HFFc6 (cell line): ENCODE measurements at places on chromosomes 5 and 9. TPM values are rescaled to one million over a fixed set of nuclear protein-coding genes. Genes with fewer than 3 reads are reported as not detected.

- no peak for DNase-seq
These were observed 8.6 kb downstream of the CHMP5 start for GRCh38 chr9:33273266-33273971.

- no peak for DNase-seq
These were observed 441.6 kb downstream of the CETN3 start for GRCh38 chr5:89967771-89968444.

KCNV2 gene
- total RNA-seq = not detected in 3 replicates

DNA sequence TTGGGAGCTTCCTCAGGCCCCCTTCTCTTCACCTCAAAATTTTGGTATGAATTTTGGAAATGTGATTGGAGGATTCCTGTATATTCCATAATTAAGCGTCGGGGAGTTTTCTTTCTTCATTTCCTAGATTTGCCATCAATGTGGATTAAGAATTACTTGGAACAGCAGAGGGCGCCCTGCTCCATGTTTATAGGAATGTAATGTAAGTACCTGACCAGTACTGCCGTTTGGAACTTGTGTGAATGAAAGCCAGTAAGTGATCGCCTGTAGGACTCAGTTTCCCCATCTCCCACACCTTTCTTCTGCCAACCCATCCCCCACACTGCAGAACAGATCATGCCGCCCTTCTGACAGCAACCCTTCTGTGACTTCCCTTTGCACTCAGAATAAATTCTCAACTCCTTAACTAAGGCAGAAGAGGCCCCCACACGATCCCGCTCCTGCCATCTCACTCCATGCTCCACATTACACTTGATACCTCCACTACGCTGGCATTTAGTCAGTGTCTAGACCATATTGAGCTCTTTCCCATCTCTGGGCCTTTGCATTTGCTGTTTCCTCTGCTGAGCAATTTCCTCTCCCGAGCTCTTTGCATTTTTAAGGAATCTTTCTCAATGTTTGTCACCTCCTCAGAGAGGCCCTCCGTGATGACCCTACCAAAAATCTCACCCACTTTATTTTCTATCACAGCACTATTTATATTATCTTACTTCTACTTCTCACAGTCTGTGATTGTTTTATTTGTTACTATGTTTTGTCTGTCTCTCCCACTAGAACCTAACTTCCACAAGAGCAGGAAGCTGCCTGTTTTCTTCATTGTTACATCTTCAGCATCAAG is 79.5 kb upstream of the HTR4 start:
- peak; percentile 75 for DNase-seq

GRCh38 chr9:74556685-74557084 is 59.5 kb downstream of the RORB start:
- no peak for DNase-seq

PALM2AKAP2 gene
- 22.8 and 33.1 TPM in 2 replicates for total RNA-seq

OTULINL gene
- total RNA-seq = 9.3 to 22.1 TPM (median 9.8 TPM) in 3 replicates

GRCh38 chr5:98121036-98121936 is 652.2 kb upstream of the RGMB start:
- no peak for DNase-seq

DNA sequence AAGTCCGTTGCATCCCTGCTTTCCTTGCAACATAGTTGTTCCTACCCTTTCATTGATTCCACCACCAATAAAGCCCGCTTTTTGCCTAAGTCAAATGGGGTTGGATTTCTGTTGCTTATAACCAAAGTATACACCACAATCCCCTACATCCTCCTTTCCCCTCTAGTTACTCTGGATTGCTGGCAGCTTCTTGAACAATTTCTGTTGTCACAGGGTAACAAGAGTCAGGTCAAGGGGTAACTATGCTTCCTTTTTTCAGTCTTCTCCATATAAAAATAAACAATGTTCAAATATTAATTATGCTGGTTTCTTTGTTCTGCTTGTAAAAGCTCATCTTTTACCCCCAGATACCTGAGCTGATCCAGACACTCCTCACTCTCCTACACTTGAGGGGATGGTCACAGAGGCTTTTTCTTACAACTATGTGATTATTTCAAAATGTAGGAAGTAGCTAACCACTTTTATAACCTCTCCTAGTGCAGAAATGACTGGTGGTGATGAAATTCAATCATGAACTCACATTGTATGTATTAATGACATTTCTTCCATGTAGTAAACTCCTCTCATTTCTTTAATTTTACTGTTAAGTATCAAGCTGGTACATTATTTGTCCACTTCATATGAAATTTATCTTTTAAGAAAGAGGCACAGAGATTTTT is 136.5 kb downstream of the SNX18 start:
- no peak for DNase-seq

DNA sequence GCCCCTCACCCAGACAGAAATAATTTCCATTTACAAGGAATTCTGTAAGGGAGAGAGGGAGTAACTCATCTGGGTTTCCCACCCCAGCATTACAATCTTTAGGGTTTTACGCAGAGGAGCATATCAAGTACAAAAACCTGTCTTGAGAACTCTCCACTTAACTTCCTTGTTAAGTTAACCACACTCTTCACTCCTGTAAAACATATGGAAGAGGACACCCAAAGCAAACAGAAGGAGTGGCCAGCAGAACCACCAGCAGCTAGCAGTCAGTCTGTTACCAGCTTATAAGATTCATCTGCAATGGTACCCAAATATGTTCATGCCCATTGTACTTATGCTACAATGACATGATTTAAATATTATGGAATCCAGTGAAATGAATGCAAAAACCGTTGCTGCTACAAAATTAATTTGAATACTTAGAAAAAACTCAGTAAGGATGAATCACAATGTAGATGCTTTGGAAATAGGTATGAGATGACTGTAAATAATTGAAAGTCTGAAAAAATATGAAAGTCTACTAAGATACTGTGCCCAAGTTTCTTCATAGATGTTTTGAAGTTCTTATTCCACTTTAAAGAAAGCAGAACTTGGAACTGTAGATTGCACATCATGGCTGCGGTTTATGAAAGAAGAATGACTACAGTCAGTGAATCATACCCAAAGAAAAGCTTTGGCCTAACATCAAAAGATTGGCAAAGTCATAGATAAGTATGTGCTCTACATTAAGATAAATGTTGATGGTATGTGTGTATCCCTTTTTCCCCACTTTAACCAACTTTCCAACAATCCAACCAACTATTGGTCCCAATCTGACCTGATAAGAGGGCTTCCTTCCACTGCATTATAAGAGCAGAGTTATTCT is 233.6 kb downstream of the ACTL7B start:
- peak; percentile 1 for DNase-seq

GRCh38 chr5:619444-619843 is 7.3 kb downstream of the CEP72 start:
- no peak for DNase-seq

DNA sequence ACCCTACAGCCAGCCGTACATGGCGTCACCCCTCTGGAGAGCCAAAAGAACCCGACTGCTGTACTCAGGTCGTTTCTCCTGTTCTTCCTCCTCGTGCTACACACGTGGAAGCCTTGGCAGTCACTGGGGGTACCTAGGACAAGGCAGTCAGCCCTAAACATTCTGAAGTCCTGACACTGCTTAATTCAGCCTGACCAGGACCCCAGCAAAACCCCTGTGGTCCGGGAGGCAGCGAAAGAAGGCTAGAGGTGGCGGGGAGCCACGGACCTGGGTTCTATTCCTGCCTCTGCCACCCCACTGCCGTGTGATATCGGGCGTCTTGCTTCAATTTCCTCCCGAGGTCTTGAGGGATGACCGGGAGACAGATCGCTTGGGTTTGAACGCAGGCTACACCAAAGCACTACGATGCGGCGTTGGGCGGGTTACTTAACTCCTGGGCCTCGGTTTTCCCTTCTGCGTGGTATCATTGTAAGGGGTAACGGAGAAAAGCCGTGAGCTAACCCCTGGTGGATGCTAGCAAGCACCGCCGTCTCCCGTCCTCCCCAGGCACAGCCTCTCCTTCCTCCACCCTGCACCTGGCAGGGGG is 429 bp upstream of the ARL10 start:
- DNase-seq = no peak

NRG2 gene
- 0.10 and 0.11 TPM in 2 replicates for total RNA-seq

DNA sequence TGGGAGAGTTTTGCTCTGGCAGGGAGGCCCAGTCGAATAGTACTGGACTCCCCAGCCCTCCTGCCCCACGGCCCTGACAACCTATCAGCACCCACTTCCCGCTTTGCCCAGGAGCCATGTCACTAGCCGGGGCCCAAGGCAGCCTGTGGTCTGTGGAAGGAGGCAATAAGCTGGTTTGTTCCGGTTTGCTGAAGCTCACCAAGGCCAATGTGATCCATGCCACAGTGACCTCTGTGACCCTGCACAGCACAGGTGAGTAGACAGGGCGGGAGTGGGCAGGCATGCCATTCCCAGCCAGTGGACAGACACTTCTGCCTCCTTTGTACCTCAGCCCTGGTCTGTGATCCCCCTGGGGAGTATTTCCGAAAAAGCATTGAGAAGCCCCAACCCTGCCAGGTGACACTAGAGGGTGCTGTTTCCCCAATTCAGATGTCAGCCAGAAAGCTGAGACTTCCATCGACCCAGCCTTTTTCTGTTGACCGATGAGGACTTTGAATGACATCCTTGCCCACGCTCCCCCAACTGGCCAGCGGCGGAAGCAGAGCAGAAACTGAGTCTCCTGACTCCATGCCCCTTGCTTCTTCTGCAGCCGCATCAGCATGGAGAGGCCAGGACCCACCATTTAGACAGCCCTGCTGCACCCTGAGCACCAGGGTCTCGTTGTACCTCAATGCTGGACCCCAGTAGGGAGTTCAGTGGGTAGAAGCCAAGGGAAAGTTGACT is 9.6 kb downstream of the PCYOX1L start:
- DNase-seq = peak; percentile 65

RANBP3L gene
- not detected in 3 replicates for total RNA-seq

DNA sequence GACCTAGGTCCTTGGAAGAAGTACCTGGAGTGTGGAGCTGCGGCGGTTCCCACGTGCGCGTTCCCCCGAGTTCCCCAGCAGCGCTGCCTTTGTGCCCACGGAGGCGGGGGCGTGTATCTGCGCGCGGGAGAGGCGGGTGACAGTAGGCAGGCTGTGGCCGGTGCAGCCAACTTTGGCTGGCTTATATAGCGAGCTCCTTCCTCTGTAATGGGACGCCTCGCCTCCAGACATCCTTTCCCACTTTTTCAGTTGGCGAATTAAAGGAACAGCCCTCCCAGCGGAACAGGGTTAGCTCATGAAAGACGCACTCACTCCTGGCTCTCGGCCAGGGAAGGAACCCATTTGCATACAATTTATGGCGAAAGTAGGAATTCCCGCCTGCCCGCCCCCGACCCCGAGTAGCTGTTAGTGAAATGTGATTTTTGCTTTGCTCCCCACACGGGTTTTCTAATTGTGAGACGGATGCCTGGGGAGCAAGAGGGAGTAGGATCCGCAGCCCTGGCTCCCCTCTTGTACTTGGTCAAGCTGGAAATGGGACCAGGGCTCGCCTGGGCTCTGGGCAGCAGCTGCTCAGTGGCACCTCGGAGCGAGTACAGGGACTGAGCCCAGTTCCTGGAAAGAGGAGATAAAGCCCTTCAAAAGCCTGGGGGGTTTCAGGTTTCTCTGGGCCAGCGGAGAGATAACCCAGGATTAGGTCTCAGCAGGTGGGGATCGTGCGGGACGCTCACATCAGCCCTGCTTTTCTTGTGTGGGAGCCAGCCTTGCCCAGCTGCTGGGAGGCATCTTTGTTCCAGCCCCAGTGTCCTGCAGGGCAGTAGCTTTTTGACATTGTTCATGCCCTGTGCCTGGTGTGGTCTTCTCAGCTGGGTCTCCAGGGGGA is at the start of gene TNC:
Gene TNC, minus strand, starts transcription at position 159 of the 880 bp plus-strand sequence. CDS start 27,139 bp downstream, outside the sequence.
- peak; percentile 77 for DNase-seq

- no peak for DNase-seq
These were observed 356.8 kb upstream of the DMAC1 start for GRCh38 chr9:8156346-8156745.

AHRR gene
- 29.4 to 49.8 TPM (median 44.8 TPM) in 3 replicates for total RNA-seq

- no peak for DNase-seq
These were observed 479.2 kb upstream of the TUSC1 start for GRCh38 chr9:26157411-26157810.

SPATA31D4 gene
- not detected in 2 replicates for total RNA-seq

RMI1 gene
- 8.5 to 13.7 TPM (median 11.6 TPM) in 3 replicates for total RNA-seq

TUBB4B gene
- 422 to 700 TPM (median 631 TPM) in 3 replicates for total RNA-seq

- DNase-seq = no peak
These were observed 82.2 kb downstream of the IPO11 start for GRCh38 chr5:62494772-62495171.

DNA sequence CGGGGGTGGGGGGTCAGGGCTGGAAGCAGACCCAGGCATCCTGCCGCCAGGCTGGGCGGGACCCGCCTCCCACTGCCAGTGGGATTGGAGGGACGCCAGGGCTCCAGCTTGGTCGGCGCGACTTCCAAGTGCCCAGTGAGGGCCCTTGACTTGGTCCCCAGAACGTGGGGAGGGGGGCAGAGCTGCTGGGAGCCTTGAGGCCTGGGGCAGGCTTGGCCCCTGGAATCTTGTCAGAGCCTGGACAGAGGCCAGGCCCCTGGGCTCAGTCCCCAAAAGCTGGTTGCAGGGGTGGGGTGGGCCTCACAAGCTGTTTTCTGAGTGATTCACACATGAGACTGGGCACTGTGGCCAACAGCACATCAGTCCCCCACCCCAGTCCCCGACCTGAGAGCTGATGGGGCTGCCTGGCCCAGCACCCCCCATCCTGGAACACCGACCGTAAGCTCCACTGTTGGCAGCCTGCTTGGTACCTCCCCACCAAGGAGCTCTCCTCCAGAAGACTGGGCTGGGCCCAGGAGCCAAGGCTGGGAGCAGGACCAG is 526 bp downstream of the CLIC3 start:
- peak; percentile 9 for DNase-seq

- DNase-seq = no peak
These were observed 760.2 kb downstream of the TAF11L14 start for GRCh38 chr5:18394443-18394804.

DNA sequence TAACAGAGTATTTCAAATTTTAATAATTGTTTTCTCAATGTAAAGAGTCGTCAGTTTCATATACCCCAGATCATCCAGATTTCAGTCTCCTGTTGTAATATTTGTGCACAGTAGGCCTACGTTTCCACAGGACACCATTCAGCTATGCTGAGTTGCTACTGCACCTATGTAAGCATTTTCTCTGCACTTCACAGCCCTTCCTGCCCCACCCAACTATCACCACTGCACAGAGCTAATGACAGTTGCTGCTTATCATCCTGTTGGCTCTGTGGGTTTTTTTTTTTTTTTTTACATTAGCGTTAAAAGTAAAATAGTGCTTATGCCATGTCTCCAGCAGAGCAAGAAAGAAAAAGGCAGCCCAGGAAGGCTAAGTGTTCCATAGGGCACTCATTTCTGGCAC is 5.9 kb upstream of the PRKACG start:
- DNase-seq = no peak

DNA sequence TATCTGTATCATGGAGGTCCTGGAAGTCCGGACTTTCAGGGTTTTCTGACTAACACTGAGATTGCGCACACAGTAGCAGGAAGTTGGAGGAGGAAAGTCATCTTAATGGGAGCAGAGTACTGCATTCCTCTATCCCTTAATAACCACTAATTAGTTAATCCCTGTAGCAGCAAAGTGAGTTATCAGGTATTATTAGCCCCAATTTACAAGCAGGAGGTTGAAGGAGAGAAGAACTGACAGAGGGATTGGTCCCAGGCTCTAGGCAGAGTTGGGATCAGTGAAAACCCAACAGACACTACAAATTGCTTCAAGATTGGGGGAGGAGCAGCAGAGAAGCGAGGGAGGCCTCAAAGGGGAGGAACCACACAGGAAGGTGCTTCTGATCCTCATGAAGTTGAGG is 74.5 kb upstream of the XPA start:
- DNase-seq = no peak
